ENCODE measurements at places on chromosomes 7 and 10.

- DNase-seq, result no peak
Measured at GRCh38 chr7:97116308-97116707, 1.2 kb upstream of the SDHAF3 start.

DNA sequence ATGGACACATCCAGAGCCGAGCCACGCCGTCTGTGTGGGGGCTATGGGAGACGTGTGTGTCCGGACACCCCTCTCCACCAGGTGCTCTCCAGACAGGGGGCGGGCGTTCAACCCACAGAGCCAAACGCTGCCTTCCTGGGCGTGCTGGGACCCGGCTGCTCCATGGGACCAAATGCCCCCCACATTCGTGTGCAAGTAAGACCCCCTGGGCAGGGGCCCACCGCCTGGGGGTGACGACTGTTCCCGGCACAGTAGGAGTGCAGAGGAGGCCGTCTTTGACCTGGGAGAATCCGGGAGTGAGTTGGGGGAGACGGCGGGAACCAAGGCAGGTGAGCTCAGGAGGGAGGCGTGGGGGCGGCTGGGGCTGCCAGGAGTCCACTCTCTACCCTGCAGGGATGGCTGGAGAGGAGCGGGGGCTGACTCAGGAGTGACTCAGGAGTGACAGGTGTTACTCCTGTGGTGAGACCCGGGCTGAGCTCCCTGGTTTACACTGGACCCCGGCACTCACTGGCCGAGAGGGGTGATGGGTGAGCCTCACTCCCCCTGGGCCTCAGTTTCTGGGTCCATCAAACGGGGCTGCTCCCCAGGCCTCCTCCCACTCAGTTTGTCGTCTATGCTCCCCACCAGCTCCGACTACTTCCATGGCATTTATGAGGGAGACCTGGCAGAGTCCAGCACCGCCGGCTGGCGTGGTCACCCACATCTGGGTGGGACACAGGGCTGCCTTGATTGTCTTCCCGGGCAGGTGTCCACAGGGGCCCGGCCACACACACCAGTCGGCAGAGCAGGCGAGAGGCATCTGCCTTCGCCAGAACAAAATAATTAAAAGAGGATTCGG is 95.0 kb downstream of the MICALL2 start:
- no peak for DNase-seq

DNA sequence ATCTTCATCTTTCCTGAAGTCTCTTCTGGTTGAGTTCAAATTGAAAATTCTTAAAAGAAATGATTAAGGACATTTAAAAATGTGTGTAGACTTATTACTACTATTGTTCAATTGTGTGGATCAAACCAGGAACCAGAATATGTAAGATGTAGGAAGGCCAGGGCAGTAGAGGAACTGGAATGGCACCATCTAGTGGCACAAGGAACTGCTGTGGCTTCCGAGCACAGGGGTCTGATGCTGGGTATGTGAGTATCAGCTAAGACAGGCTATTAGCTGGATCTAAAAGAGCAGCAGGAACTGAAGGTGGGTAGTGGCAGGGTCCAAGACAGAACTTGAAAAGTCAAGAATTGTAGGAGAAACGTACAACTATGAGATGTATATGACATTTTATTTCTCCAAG is 247.3 kb downstream of the SEMA3A start:
- no peak for DNase-seq

DNA sequence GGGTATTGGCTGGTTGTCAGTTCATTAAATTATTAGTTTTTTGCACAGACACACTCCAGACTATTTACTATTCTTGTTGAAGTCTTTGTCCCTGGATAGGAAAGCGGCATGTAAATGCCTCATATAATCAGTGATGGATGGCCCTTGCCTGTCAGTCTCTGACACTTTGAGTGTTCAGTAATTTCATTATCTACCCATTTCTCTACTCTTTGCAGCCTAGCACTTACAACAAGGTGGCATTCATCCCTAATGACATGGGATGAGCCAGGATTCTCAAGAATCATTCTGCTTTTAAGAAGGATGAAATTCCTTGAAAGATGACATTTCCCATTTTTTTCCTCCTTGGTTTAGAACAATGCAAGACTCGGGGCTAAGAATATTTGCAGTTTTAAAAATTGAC is 155.7 kb downstream of the SORCS3 start:
- DNase-seq, result no peak

DNA sequence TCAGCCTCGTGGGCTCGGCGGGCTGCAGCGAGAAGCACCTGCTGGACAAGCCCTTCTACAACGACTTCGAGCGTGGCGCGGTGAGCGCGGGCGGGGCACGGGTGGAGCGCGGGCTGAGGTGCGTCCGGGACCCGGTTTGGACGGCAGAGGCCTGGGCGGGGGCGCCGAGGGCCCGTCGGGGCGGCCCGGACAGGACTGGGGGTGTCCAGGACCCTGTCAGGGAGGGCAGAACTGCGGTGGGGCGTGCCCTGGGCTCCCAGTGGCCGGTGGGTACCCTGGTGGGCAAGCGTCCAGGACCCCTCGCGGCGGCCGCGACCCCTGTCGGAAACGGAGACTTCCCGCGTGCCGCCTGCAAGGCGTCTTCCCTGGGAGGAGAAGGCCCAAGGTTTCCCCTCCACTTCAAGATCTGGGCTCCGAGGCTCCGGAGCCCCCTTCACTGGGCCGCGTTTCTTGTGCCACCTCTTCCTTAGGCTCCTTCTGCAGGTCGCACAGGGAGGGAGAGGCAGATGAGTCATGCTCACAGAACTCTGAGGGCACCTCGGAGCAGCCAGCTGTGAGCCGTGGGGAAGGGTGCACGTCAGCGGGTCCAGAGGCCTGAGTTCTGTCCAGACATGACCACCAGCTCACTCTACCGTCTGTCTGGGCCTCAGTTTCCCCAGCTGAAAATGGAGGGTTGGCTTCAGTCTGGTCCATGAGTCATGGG is 485 bp downstream of the ALOX5 start:
- DNase-seq, result no peak

DNA sequence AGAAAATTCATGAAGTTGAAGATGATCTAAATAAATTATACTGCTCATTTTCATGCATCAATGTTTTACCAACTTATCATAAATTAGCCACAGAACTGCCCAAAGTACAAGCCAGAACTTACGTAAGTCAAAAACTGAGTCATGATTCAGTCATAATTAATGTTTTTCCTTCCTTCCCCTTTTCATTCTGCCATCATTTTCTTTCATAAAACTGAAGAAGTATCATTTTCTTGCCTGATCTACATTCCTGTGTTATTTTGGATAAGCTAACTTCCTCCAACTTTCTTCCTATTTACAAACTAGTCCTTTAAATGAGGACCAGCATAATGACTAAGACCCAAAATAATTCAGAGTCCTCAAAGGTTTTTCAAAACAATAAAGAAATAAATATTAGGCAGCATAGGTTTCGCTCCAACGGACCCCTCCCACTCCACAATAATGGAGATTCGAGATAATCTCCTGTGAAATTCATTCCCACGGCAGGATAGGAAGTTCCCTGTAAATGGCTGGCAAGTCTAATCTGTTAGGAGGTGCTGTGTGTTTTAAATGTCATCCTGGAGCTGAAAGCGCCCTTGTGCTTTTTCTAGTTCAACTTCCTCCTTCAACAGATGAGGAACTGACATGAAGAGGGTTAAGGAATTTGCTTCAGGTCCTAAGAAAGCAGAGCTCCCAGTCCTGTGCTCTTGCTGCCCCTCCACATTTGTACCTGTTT is 218.9 kb downstream of the DOCK4 start:
- DNase-seq, result no peak

DNA sequence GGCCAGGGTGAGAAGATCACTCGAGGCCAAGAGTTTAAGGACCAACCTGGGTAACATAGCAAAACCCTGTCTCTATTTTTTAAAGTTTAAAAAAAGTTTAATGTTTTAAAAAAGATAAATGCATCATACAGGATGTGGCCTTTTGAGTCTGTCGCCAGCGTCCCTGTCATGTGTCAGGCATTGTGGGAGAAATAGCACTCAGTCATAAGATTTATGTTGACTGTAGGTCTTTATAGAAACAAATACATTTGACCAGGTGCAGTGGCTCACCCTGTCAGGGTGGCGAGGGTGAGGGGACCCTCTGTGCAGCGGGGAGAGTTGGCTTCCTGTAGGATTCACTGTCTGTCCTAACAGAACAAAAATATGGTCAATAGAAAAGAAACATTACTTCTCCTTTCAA is 63.5 kb upstream of the SH2B2 start:
- no peak for DNase-seq

DNA sequence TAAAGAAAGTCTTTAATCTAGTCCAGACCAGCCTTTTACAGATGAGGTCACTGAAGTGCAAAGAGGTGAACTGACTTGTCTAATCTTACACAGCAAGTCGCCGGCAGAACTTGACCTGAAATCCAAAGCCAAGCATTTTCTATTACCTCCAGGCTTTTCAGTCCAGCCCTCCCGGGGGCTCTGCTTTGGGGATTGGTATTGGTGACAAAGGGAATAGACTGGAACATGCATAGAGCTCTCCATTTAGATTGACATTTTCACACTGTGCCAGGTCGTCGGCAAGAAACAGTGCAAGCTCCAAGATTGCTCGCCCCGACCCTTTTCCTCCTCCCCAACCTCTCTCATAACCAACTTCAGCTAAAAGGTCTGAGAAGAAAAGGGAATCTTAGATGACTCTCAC is 42.2 kb upstream of the MTPAP start:
- DNase-seq, result no peak

DNA sequence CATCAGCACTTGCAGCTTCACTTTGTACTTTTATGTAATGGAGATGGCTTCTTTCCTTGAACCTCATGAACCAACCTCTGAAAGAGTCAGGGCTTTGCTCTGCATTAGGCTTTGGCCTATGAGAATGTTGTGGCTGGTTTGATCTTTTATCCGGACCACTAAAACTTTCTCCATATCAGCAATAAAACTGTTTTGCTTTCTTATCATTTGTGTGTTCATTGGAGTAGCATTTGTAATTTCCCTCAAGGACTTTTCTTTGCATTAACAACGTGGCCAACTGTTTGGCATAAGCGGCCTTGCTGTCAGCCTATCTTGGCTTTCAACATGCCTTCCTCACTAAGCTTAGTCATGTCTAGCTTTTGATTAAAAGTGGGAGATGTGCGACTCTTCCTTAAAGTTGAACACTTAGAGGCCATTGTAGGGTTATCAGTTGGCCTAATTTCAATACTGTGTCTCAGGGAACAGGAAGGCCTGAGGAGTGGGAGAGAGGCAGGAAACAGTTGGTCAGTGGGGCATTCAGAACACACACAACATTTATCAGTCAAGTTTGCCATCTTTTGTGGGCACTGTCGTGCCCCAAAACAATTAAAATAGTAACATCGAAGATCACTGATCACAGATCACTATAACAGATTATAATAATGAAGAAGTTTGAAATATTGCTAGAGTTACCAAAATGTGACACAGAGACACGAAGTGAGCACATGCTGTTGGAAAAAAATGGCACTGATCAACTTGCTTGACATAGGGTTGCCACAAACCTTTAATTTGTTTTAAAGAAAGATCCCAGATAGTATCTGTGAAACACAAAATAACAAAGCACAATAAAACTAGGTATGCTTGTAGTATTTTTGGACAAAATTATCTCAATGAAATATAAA is 64.7 kb downstream of the NRF1 start:
- DNase-seq, result no peak

GRCh38 chr7:144863320-144863647 is 27.4 kb upstream of the TPK1 start:
- no peak for DNase-seq

- DNase-seq, result no peak
Measured at GRCh38 chr7:50920031-50920635, 137.4 kb upstream of the GRB10 start.

- no peak for DNase-seq
Measured at GRCh38 chr10:94146313-94146712, 152.6 kb downstream of the PLCE1 start.

- DNase-seq, result no peak
Measured at GRCh38 chr10:100081075-100082001, at the start of gene CPN1. CPN1 (minus strand) TSS chr10:100081869; CDS start chr10:100081625, 244 bp downstream.

- DNase-seq, result no peak
Measured at GRCh38 chr10:117754770-117755658, 212.5 kb downstream of the EMX2 start.

GRCh38 chr10:51171946-51172345 is 97.7 kb downstream of the PRKG1 start:
- no peak for DNase-seq

DNA sequence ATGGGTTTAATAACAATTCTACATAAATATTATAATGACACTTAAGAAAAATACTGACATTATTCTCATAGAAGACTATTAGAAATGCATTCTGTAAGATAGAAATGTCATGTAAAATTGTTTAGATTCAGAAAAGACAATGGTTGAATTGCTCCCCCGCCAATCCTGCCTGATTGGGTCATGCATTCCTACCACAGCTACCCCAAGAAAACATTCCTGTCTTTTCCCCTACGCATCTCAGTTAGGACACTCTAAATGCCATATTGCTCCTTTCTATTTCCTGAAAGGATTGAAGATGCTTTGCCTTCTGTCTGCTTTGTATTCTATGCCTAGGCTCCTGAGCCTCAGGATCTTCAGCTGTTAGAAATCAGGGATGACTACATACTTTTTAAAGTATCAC is 109.4 kb downstream of the DGKB start:
- DNase-seq, result no peak

Measured in activated CD4-positive, CD25-positive, alpha-beta regulatory T cell (primary cell).